ENCODE measurements at places on chromosomes 16 and 17.
A peak's percentile ranks its signal among the peaks of the same experiment; 100 is the strongest.

GRCh38 chr16:1189455-1189854 is 35.6 kb downstream of the TPSG1 start:
- no peak for DNase-seq

- DNase-seq: no peak
Measured at GRCh38 chr17:1920948-1921351, 91.1 kb downstream of the RPA1 start.

GRCh38 chr16:3879258-3879886 is 1.1 kb downstream of the CREBBP start:
- DNase-seq: peak; percentile 53

- peak; percentile 50 for DNase-seq
Measured at GRCh38 chr17:28433721-28434120, 27.7 kb upstream of the SLC46A1 start.

- DNase-seq: peak; percentile 99
Measured at GRCh38 chr16:31869511-31870201, 4.0 kb upstream of the ZNF267 start.

DNA sequence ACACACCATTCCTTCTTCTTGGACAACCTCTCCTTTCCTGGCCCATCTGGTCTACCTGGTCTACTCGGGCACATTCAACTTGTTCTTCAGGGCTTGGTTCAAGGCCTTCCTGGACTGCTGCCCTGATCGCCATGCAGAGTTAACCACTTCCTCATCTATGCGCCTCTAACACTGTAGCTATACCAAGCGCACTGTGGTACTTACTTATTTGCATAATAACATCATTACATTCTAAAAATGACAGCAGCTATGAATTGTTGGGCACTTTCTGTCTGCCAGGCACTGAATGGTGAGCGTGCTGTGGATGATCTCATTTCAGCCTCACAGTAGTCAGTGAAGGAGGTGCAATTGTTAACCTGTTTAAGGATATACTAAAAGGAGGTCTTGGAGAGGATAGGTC is 66.9 kb upstream of the SDK2 start:
- peak; percentile 53 for DNase-seq

GRCh38 chr17:50371526-50371925 is 1.5 kb downstream of the MRPL27 start:
- no peak for DNase-seq

GRCh38 chr16:84761448-84762368 is 58.1 kb upstream of the CRISPLD2 start:
- no peak for DNase-seq

DNA sequence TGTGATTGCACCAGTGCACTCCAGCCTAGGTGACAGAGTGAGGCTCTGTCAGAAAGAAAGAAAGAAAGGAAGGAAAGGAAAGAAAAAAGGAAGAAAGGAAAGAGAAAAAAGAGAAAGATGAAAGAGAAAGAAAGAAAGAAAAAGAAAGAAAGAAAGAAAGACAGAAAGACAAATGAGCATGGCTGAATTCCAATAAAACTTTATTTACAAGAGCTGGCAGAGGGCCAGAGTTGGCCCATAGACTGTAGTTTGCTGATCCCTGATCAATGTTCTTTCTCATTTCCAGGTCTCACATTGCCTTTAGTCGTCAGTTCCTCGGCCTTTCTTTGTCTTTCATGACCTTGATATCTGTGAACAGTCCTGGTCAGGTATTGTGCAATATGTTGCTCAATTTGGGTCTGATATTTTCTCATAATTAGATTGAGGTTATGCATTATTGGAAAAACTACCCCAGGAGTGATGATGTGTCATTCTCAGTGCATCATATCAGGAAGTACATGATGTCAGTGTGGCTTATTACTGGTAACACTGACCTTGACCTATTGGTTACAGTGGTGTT is 68.5 kb upstream of the MED9 start:
- peak; percentile 86 for DNase-seq

DNA sequence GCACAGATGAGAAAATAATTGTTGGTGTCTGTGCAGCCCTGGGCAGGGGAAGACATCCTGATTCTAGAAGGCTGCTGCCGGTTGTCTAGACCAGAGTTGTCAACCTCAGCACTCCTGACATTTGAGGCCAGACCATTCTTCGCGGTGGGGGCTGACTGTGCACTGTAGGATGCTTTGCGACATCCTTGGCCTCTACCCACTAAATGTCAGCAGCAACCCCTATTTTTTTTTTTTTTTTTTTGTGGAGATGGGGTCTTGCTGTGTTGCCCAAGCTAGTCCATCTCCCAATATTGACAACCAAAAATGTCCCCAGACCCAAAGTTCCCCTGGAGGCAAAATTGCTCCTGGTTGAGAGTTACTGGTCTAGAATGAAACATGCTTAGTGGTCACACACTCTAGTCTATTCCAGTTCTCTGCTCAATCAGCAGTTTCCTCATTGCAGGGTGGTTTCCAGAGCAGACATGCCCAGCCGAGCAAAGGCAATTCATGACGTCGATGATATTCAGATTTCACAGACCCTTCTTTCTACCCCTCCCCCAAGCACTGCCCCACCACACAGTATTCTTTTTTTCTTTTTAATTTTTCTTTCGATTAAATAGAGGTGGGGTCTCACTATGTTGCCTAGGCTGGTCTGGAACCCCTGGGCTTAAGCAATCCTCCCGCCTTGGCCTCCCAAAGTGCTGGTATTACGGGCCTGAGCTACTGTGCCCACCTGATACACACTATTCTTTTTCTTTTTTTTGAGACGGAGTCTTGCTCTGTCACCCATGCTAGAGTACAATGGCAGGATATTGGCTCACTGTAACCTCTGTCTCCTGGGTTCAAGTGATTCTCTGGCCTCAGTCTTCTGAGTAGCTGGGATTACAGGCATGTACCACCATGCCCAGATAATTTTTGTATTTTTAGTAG is 9.0 kb downstream of the C17orf99 start:
- peak; percentile 88 for DNase-seq

GRCh38 chr17:17150448-17150800 is 55.7 kb downstream of the PLD6 start:
- peak; percentile 86 for DNase-seq

- DNase-seq: no peak
Measured at GRCh38 chr16:50458667-50459495, 89.3 kb upstream of the NKD1 start.

- no peak for DNase-seq
Measured at GRCh38 chr17:72715906-72716572, 376.4 kb downstream of the SLC39A11 start.

GRCh38 chr16:51152691-51153576 is 1.9 kb upstream of the SALL1 start:
- no peak for DNase-seq

GRCh38 chr17:30021708-30022317 is 80.4 kb downstream of the EFCAB5 start:
- peak; percentile 67 for DNase-seq

GRCh38 chr16:24257958-24258357 is 1.8 kb downstream of the CACNG3 start:
- DNase-seq: peak; percentile 42

GRCh38 chr16:50318796-50319578 is 49.8 kb downstream of the BRD7 start:
- DNase-seq: no peak

- no peak for DNase-seq
Measured at GRCh38 chr17:35073183-35073790, 9.8 kb upstream of the RFFL start.

DNA sequence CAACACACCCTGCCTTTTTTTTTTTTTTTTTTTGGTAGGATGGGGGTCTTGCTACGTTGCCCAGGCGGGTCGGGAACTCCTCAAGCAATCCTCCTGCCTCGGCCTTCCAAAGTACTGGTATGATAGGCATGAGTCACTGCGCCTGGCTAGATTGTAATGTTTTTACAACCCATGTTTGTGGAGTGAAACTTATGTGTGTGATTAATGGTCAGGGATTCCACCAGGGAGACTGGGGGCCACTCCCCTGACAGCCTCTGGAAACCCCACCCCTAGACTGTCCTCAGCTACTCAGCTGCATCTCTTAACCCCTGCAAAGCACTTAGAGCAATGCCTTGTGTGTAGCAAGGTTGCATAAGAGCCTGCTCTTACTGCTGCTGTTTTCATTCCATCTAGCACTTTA is 220.5 kb downstream of the PARN start:
- no peak for DNase-seq

DNA sequence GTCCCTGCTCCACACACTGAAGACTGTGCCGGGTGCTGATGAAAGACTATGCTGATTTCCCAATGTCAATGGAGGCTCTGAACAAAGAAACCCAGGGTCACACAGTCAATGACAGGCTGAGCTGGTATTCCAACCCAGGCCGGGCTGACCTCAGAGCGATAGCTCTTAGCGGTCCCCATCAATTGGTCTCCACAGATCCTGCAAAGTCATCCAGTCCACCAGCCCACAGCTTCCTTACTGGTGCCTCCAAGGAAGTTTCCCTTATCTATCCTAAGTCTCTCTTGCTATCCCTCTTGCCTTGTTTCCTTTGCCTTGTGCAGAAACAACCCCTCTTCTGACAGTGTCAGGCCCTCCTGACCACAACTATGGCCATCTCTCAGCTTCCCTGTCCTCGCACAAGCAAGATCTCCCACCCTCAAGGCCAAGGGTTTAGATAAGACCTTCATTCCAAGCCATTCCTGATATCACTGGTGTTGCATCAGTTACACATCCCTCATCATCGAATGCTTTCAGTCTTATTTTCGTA is 52.7 kb upstream of the KSR1 start:
- DNase-seq: no peak

DNA sequence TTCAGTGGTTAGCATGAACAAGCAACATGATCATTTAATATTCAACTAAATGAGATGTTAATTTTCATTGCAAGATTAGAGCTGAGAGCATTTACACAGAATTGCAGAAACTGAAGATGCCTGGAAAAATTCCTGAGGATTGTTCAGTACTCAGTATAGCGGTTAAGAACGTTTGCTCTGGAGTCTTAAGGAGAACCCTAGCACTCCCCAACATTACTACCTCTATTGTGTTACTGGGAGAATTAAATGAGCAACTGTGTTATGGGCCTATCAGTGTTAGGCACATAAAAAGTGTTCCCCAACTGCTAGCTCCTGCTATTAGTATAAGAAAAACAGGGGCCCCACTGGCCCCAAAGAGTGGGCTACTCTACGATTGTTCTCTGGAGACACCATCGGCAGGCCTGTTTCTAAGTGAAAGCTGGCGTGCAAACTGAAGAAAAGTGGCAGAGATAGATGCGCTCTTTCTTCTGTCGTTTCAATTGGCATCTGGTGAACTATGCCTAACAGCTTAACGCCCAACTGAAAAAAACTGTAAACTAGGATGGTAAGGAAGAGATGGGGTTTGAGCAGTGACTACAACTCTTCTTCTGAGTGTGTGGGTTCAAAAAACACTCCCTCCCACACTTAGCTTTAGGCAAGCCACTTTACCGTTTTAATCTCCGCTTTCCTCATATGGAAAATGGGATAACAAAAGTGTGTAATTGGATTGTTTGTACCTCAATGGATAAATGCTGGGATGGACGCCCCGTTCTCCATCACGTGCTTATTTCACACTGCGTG is 1.3 kb downstream of the CDR2 start:
- DNase-seq: no peak

DNA sequence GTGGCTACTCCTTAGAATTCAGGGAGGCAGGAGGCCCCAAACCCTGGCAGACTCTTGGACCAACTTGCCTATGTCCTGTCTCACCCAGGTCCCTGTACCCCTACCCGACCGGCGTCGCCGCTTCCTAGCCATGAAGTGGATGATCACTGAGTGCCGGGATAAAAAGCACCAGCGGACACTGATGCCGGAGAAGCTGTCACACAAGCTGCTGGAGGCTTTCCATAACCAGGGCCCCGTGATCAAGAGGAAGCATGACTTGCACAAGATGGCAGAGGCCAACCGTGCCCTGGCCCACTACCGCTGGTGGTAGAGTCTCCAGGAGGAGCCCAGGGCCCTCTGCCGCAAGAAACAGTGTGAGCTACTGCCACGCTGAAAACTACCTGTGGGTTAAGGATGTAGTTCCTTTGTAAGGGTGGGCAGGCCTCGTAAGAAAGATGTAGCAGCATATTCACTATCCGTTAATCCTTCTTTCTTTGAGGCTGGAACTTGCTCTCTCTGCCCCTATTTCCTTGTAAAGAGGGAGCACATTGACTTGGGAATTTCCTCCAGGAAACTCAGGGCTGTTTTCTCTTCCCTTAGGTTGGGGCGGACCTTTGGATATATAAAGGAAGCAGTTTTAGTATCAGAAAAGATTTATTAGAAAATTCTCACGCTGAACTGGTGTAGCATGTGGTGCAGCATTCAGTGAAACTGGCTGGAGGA is 4.1 kb downstream of the MRPS7 start:
- no peak for DNase-seq

GRCh38 chr17:77827511-77827910 is 131.0 kb upstream of the TNRC6C start:
- no peak for DNase-seq

DNA sequence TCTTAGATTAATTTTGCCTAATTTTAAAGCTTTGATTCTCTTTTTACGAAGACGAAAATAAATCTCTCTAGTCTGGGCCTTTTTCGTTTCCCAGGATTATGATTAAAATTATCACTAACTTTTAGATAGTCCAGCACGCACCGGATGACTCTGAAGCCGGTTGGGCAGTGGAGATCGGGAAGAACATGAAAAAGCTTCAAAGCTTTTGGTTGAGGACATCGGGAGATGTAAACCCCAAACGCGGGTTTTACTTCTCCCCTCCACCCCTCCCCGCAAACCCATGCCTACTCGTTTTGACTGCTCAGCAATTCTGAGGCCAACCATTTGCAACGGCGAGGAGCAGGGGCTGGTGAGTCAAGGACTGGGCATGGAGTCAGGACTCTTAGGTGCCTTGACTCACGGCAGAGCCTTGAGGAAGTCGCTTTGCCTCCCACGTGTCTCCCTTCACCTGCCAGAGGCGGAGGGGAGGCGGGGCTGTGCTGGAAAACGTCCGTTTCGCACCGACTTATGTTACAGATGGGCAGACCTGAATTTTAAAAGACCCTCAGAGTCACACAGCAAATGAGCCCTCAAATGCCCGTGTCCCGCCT is 989 bp upstream of the DUSP14 start:
- peak; percentile 66 for DNase-seq

DNA sequence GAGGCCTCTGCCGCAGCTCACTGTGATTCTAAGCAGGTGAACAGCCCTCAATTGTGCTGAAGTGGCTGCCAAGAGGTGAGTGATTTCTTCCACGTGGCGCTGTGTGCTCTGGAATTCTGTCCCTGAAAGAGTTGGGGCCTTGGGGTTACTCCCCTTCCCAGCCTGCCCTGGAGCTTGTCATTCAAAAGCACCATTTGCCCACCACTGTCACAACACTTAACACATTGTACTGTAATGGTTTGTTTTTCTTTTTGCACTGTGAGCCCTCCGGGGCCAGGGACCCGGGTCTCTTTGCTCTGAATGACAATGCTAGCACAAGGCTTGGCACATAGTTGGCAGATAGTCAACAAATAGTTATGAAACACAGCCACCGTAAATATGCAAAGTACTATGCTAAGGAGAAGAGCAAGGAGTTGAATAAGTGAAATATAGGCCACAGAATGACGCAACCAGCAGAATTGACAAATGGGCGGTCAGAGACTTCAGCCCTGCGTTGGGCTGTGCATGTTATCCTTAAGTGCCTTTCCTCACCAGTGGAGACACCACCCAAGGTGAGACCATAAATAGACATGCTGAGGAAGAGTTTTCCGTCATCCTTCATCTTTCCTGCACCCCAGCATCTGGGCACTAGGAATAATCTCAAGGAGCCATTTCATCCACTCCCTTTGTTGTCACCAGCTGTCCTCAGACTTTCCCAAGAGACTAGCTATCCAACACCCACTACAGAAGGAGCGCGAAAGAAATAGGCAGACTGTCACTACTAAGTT is 112.0 kb upstream of the DNAH9 start:
- no peak for DNase-seq

All from suppressor macrophage treated with lipopolysaccharide for 1 hour (primary cell).